ENCODE measurements at places on chromosomes 2 and 18. TPM values are rescaled to one million over a fixed set of nuclear protein-coding genes. Genes with fewer than 3 reads are reported as not detected.

GRCh38 chr2:208565690-208566416 lies 159.3 kb downstream of the PTH2R start:
- no peak for DNase-seq

DNA sequence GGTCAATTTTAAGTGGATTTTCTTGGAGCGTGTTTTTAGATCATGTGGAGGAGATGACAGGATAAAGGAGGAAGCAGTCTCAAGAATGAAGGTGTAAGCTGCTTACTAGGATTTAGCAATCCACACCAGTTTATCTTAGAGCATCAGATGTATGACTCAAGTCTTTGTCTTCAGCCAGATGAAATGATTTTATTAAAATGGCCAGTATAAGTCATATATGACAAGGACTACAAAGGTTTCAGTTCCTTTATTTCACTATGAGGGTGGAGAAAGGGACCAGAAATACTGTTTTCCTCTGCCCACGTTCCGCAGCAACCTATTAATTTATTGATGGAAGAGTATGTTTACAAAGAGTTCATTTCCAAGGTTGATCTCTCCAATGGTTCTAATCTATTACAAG lies 970.5 kb upstream of the SLC39A10 start:
- DNase-seq = no peak

- DNase-seq = no peak
These were observed 35.7 kb upstream of the KYNU start for GRCh38 chr2:142841788-142842187.

- DNase-seq = no peak
These were observed 7.3 kb downstream of the ALPP start for GRCh38 chr2:232385660-232386489.

DNA sequence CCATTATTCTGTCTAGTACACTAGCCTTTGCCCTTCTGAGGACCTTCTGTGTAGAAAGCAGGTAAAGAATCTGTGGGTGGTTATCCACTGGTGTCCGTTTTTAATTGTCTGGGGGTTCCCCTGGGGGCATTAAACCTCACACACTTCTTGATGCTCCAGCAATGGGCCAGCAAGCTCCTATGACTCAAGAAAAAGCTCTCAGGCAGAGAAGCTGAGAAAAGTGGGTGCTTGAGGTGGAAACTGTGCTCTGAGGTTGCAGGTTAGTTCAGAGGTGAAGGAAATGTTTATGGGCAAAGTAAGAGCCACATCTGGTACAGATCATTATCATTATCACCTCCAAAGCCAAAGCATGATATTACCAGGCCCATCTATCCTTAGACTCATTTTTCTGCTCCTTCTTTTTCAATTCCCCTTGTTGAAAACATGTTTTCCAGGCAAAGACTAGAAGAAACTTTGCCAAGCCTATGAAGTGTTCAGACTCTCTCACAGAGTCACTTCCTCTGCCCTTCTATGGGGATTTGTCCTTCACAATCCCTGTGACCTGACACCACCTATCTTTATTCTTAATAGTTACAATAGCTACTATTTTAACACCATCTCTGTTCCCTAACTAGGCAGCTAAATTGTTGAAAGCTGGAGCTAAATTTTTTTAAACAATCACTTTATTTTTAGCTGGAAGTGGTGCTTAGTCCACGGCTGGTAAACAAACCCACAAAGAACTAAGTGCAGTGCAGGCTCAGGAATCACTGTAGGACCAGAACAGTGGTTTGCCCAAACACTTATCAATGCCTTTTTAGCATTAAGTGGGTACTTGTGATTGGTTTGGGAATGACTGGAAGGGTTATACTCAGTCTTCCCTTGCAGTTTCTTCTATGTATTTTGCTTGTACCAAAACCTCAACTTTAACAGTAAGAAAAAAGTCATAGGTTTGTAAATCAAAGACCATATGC lies 512.8 kb upstream of the POU3F3 start:
- no peak for DNase-seq

DNA sequence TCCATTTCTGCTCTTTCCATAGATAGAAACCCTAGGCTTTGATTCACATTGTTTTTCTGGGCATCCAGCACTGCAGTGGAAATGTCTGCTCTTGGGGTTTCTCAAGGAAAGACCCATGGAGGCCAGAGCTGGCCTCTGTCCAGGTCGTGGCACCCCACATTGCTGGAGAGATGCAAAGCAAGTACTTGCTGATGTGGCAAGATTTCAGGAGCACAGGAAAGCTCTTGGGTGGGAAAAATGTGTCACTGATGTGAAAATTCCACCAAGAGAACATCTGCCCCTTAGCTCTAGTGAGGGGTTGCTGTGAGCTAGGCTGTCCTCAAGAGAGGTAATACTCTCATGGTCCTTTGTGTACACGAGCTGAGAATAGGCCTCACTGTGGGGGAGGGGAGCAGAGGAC lies 156.1 kb upstream of the SIX3 start:
- DNase-seq = no peak

- DNase-seq = no peak
These were observed 3.2 kb downstream of the ANKRD44 start for GRCh38 chr2:197307236-197307932.

DNA sequence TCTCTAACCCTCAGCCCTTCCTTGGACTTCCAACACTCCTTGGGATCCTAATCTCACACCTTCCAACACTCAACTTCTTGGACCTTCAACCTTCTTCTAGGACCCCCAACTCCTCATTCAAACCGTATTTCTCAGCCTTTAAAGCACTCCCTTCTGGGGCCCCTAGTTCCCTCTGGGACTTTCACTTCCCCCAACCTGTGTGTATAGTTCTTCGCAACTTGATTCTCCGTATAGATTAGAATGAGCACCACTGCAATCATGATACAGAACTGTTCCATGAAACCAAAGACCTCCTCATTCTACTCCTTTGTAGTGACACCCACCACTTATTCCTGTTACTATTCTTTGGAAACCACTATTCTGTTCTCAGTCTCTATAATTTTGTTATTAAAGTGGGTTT lies 62.0 kb upstream of the NFU1 start:
- no peak for DNase-seq

DNA sequence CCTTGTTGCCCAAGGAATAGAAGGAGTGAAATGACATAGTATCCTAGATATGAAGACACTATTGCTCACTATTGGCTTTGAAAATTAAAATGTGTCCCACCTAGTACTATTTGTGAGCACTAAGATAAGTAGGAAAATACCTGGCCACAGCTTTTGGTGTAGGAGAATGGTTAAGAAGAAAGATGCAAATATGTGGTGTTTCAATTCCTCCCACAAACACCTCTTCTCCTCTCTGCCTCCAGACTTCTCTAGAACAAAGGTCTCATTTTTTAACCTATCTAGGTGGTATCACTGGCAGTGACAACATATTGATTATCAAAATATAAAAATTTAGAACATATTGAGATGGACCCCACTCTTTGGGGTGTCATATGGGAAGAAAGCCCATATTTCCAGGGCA lies 929.9 kb upstream of the FANCL start:
- DNase-seq = no peak

ALPP gene
- not detected for total RNA-seq

- DNase-seq = no peak
These were observed 122.5 kb downstream of the SOCS6 start for GRCh38 chr18:70411307-70411706.
